ENCODE measurements at places on chromosomes 4 and X.

- peak; percentile 25 for DNase-seq
Measured at GRCh38 chr4:72286185-72286584, 254.4 kb downstream of the NPFFR2 start.

GRCh38 chr4:42638321-42638720 is 18.6 kb downstream of the ATP8A1 start:
- DNase-seq, result no peak

DNA sequence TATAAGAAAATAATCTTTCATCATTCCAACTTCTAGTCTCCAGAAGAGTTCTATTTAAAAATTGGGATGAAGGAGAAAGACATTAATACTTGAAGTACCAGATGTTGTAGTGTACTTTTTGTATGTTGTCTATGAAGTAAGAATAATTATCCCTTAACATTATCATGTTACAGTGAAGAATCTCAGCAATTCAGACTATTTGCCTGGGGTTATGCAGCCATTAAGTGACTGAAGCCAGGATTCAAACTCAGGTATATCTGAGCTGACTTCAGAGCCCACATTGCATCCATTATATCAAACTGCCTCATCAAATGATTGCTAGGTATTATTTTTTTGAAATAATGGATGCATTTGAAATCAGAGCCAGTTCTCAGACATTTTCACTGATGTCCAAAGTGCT is 76.1 kb upstream of the FHDC1 start:
- DNase-seq, result no peak

GRCh38 chr4:143375326-143376073 is 38.8 kb downstream of the GAB1 start:
- peak; percentile 76 for DNase-seq

DNA sequence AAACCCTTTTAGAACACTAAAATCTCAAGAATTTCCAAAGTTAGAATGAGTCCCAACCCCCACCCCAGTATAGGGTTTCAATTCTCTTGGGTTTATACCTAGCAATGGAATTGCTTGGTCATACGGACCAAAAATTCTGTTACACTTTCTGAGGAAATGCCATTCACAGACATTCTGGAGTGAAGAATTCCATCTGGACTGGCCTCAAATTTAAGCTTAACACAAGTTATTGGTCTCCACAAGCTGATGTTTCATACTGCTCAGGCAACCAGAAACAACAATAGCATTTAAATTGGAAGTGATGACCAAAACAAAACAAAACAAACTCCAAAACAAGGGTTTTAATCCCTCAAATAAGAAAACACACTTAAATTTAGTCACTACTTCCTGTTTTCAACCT is 51.1 kb downstream of the GPC4 start:
- DNase-seq, result no peak

Measured in hematopoietic multipotent progenitor cell treated with erythropoietin and hydrocortisone succinate and interleukin-3 and kit ligand, for 6 days (in vitro differentiated cells).